ENCODE measurements at places on chromosomes 5 and 9.

GRCh38 chr9:105967248-105967647, 272.9 kb downstream of the TMEM38B start:
- no peak for DNase-seq

GRCh38 chr9:97536480-97536879, 35.0 kb downstream of the TMOD1 start:
- no peak for DNase-seq

GRCh38 chr5:77606279-77606678, 32.2 kb downstream of the OTP start:
- DNase-seq: no peak

DNA sequence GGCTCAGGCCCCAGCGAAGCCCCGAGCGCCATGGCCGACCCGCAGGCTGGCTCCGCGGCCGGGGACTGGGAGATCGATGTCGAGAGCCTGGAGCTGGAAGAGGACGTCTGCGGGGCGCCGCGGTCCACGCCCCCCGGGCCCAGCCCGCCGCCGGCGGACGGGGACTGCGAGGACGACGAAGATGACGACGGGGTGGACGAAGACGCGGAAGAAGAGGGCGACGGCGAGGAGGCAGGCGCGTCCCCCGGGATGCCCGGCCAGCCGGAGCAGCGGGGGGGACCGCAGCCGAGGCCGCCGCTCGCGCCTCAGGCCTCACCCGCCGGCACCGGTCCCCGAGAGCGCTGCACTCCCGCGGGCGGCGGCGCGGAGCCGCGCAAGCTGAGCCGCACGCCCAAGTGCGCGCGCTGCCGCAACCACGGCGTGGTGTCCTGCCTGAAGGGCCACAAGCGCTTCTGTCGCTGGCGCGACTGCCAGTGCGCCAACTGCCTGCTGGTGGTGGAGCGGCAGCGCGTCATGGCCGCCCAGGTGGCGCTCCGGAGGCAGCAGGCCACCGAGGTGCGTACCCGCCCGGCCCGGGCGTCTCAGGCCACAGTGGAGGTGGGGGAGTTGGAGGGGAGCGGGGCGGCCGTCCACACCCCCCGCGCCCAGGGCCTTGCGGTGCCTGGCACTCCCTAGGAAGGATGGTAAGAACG, 1.6 kb downstream of the DMRT2 start:
- DNase-seq: no peak

DNA sequence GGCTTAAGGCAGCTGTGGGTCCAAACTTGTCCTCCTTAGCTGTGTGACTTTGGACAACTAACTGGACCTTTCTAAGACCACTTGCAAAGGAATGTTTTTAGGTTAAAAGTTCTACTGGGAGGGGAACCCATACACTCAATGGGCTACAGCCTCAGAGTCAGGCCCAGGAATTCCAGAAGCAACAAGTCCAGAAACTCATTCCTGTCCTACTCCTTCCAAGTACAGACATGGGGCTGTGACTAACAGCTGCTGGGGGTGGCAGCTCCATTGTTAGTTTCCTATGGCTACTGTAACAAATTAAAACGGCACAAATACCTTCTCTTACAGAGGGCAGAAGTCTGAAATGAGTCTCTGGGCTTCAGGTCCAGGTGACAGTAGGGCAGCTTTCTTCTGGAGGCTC, 12.4 kb upstream of the AKNA start:
- DNase-seq: peak; percentile 15

- no peak for DNase-seq
Measured at GRCh38 chr9:100911273-100911672, 117.3 kb upstream of the PLPPR1 start.

DNA sequence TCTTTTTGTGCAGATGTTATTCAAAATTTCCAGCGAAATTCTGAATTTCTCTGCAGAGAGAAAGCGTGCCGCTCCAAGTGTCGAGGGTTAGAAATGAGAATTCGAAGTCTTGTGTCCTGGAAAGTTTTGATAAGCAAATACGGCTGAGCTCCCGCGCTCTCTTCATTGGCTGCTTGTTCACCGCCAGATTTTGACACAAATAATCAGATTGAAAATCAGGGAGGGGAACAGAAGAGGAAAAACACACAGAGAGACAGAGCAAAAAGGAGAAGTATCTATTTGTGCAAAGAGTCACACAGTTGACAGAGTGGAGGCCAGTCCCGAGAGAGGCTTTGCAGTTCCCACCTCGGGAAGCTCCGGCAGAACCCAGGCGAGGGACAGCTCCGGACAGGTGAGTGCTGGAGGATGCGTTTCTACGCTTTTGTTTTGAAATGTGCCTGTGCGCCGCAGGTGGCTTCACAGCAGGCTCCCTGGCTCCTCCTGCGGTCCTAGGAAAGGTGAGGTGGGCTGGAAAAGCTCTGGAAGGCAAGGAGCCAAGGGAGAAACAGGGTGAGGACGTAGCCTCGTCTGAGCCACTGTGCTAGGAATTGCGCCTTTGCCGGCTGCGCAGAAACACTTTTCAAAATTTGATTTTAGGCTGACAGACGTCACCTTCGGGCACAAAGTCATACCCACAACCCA, at the start of gene GFI1B:
Gene GFI1B, plus strand, starts transcription at position 244 of the 681 bp plus-strand sequence. CDS start 7,985 bp downstream, outside the sequence.
- DNase-seq: no peak

DNA sequence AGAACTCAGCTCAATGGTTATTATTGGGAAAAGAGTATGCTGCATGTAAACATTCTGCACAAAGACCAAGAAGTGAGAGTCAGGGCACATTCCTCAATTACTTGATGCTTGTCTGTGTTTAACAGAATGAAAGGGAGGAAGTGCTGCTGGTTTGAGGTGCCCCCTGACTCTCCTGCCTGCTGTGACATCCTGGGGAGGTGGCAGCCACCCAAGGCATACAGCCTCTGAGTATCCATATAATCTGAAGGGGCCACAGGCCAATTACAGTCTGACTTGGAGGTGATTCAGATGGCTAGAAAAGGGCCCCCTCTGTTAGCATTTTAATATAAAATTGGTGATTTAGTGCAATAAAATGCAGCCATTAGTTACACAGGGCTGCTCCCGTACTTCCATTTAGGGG, 313.8 kb downstream of the ASTN2 start:
- DNase-seq: no peak

DNA sequence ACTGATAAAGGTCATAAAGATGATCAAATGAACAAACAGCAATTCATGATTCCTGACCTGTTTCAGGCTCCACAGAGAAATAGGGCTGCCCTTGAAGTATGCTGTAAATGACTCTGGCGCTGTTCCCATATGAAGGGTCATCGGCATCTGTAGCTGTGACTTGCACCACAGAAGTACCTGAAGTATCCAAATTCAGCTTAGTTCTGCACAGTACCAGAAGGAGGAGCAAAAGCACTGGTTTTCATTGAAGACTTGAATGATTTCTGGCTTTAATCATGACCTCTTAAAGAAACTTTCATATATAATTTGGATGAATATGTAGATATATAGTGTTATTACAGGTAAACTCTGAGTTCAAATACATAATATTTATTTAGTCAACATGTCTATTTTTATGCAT, 109.1 kb downstream of the CDH10 start:
- no peak for DNase-seq

GRCh38 chr5:172758077-172758833, 12.7 kb downstream of the DUSP1 start:
- peak; percentile 97 for DNase-seq

DNA sequence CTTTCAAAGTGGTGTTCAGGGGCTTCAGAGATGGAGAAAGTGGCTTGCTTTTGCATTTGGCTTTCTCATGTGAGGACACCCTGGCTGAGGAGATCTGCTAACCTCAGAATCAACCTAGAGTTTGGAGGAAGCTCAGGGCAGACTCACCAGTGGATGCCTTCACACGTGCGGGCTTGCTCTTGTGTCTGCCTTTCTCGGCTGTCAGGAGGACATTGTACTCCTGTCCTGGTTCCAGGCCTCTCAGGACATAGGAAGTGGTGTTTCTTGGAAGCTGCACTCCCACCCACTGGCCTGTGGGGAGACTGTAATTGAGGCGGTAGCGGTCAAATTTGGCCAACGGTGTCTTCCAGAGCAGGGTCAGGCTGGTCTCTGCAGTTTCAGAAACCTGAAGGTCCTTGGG, 44.5 kb downstream of the TNC start:
- no peak for DNase-seq

GRCh38 chr5:149759563-149759962, 29.5 kb downstream of the PPARGC1B start:
- no peak for DNase-seq

DNA sequence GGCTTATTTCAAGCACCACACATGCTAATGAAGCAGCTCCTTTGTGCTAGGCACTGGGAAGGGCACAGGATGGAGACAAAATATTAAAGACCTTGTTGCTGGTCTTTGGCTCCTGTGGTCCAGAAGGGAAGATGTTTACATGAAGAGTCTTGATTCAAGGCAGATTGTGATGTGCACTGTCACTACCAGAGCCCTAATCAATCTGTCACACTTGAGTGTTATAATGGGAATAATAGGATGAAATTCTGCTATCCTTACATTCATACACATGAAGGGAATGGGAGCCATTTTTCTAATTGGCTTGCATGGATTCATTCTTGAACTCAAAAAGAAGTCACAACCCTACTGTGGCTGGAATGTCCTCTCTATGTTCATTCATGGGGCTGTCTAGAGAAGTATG, 203.0 kb downstream of the SEC61B start:
- DNase-seq: no peak

DNA sequence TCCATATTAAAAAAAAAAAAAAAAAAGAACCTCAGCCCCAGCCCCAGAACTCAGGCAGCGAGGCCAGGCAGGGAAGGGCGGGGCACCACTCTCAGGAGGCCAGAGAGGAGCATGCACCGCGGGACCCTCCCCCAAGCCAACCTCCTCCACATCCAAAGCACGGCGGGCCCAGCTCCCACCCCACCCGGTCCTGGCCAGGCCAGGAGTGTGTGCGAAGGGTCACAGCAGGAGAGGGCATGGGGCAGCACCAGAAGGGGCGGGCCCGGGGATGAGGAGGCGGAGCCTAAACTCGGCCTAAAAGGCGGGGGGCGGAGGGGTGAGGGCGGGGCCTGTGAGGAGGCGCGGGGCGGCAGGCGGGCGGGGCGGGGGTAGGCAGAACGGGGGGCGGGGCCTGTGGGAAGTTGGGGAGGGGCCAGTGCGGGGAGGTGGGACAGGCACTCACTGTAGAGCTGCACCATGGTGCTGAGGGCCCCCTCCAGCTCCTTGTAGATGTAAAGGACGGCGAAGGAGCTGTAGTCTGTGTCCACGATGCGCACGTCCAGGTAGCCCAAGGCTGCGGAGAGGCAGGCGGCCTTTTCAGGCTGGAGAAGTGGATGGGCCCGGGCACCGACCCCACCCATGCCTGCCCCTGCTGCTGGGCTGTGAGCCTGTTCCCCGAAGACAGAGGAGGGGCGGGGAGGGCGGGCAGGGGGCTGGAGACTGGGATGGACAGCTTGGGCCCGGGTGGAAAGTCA, 1.2 kb downstream of the LCN15 start:
- no peak for DNase-seq

DNA sequence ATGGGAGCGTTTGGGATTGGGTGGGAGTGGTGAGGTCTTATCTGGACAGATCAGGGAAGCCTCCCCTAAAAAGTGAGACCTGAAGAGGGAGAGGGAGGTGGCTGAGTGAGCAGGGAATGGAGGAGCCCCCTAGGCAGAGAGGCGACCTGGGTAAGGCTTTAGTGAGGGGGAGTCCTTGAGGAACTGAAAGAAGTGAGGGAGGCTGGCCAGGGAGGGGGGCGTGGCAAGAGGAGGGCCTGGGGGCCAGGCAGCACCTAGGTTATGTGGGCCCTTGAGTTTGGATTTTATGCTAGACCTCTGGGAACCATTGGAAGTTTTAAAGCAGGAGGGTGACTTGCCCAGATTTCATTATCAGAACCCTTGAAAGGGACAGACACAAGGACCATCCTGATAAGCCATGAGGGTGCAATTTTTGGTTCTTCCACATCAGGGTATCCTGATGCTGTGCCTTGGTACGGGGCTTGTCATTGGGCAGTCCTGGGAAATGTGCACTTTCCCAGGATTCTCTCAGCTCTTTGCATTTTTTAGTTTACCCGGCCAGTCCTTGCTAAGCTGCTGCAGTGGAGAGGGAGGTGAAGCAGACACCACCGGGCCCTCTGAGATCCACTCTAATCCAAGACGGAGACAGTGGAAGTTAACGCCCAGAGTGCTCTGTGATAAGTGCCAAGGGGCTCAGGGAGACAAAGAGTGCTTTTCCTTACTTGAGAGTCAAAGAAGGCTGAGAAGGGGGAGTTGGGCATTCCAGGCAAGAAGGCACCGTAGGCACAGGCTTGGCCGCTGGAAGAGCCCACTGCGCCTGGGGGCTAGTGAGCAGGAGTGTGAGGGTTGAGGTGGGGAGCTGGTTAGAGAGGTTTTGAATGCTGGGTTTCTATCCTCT, 16.1 kb downstream of the GSN start:
- no peak for DNase-seq

GRCh38 chr5:181044662-181045305, 4.7 kb downstream of the BTNL9 start:
- peak; percentile 49 for DNase-seq

DNA sequence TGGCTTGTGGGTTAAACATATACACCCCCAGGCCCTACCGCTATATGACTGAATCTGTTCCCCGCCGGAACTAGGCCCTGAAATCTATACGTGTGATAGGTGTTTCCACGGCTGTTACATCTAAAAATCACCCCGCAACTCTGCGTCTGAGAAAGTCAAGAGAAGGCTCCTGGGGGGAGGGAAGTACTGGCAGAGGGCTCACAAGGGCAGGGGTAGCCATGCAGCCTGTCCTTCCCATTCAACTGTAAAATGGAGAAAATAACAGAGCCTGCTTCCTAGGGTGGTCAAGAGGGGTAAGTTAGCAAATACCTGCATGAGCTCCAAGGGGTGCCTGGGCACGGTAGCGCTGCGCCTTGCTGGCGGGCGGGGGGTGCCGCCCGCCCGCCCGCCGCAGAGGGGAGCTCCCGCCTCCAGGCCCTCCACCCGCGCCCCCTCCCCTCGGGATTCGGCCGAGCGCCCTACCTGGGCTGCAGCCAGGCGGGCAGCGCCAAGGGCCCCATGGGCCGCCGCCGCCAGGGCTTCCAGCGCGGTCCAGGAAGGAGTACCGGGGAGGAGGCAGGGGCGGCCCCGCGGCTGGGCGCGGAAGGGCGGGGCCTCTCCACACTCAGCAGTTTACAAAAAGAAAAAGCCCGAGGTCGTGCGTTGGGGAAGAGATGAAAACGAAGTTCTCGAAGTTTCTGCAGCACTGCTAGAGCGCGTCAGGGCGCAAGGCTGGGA, at the start of gene HACD4:
Gene HACD4, minus strand, starts transcription at position 550 of the 717 bp plus-strand sequence. Its CDS starts 50 bp downstream, at position 500.
- DNase-seq: peak; percentile 51

DNA sequence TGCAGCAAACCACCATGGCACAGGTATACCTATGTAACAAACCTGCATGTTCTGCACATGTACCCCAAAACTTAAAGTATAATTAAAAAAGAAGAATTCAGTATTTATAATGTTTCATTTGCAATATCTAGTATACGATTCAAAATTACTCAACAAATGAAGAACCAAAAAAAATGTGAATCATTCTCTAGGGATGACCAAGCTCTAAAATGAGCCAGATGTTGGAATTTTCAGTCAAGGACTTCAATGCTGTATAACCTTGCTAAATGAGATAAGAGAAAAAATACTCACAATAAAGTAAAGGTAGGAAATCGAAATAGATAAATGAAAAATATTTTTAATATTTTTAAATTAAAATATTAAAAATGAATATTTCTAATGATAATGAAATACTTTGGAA, 108.7 kb upstream of the ADRA1B start:
- no peak for DNase-seq

GRCh38 chr5:143393524-143393923, 10.0 kb downstream of the NR3C1 start:
- no peak for DNase-seq

GRCh38 chr9:112322701-112323377, 10.6 kb downstream of the PTBP3 start:
- no peak for DNase-seq
